H1 (cell line): ENCODE measurements at places on chromosomes 11 and 22.

DNA sequence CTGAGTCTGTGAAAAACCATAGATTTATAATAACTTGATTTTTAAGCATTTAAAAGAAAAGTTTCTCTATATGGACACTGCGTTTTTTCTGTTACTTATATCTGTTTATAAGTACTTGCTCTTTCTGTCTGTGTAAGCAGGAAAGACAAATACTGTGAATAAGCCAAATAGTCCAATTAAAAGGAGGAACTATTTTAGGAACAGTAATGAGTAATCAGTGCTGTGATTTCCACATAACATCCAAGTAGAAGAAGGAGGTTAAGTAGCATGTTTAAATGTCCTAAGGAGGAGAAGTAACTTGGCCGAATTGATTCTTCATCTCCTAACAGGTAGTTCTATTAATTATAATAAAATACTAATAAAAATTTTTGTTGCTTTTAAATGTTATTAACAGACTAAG lies 40.8 kb downstream of the ZNF214 start:
- DNase-seq, result no peak

DNA sequence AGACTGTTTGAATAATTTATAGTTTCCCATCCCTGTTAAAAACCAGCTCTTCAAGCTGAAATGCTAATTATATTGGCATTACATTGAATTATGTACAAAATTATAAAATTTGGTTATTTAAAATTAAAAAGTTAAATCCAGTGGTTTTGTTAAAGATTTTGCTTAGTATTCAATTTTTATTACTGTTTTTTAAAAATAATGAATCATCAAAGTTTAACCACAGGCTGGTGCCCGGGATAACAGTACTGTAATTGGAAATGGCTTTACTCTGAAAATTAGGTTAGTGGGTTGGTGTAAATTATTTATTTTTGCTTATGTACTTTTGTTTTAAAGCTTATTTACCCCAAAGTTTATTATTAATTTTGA lies 45.4 kb upstream of the WEE1 start:
- DNase-seq, result no peak

GRCh38 chr11:85787809-85788760 lies 22.9 kb downstream of the SYTL2 start:
- DNase-seq, result no peak

GRCh38 chr11:73157101-73158010 lies 15.2 kb upstream of the FCHSD2 start:
- DNase-seq, result no peak

DNA sequence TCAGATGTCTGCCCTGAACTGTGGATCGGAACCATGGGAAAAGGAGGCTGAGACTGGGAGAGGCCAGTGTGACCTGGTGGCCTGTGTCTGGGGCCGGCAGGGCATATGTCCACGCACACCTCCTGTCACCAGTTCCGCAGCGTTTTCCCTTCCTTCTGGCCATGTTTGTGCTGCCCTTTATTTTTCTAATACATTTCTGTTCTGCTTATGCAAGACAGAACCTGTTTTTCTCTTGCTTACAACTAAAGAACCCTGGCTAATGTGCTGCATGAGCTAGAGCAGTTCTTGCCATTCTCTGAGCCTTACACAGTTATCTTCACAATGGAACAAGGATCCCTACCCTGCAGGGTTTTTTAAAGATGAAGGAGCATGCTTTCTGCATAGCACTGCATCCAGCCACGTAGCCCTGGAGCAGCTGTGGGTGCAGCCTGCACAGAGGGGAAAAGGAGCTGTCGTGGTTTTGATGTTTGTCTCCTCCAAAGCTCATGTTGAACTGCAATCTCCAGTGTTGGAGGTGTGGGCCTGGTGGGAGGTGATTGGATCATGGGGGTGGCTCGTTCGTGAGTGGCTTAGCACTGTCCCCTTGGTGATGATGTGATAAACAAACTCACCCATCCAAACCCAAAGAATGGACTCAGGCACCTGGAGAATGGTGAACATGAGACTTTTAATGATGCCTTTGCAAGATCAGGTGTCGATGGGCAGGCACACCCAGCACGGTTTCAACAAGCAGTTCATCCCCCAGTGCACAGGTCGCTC lies 84.8 kb upstream of the SHANK2 start:
- DNase-seq, result no peak

GRCh38 chr11:17277024-17277584 lies 565 bp downstream of the NUCB2 start:
- no peak for DNase-seq

DNA sequence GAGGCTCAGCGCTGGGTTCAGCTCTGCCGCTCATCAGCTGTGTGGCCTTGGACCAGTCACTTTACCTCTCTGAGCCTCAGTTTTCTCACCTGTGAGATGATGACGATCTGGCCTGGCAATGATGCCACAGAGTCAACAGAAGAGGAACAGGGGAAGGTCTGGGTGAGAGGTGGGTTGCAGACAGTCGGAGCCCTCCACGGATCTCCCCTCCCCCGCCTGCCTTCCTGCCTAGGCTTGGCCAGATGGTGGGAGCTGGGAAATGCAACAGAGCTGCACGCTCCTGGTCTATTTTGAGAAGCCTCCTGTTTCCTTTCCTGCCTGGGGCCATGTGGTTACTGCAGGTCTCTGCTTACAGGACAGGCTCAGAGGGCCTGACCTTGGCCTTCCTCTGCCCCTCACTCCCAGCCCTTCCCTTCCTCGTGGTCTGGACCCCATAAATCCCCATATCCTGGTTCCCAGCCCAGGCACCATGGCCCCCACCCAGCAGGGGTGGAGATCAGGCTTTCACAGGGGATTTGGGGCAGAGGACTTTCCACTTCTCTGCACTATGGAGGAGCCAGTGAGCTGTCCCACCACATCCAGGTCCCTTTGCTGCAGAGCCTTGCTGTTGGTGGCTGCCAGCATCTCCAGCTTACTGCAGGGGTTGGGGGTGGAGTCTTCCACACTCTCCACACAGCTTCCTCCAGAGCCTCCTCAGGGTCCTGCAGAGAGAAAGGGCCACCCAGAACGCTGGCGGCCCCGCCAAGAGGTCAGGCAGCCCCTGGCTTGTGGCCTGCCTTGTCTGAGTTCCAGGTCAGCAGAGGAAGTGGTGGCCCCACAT lies 46.9 kb downstream of the C11orf96 start:
- no peak for DNase-seq

GRCh38 chr11:99020352-99021225 lies at the start of gene CNTN5:
Gene CNTN5 (plus strand): TSS chr11:99020949.
- DNase-seq, result peak; percentile 29

GRCh38 chr11:133978794-133979193 lies 22.0 kb upstream of the IGSF9B start:
- no peak for DNase-seq

DNA sequence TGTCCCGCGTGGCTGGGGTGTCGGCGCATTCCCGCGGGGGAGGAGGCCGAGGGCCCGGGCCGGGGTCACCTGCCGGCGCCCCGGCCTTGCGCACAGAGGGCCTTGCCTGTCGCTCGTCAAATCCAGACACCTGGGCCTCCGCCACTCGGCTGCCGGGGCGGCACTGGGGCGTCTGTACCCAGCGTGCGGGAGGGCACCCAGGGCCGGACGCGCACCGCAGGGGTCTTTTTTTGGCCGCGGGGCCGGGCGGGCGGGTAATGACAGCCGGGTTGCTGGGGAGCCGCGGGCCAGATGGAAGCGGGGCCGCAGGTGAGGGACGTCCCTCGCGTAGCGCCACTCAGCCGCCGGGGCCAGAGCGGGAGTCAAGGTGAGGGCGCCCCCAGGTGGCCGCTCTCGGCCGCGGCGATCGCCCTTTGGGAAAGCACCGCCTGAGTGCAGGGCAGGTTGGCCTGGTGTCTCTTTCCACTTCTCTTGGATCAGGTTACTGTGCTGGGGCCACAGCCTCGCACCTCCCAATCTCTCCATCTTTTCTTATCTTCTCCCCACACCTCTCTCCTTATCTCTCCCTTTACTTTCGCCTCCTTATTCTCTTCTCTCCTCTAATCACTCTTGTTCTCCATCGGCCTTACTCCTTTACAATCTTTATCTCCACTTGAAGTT lies 3.5 kb downstream of the PHLDB1 start:
- peak; percentile 98 for DNase-seq

- no peak for DNase-seq
Observed at GRCh38 chr11:18075444-18075843, 29.4 kb upstream of the TPH1 start.
